ENCODE measurements at places on chromosomes 2 and 18.

DNA sequence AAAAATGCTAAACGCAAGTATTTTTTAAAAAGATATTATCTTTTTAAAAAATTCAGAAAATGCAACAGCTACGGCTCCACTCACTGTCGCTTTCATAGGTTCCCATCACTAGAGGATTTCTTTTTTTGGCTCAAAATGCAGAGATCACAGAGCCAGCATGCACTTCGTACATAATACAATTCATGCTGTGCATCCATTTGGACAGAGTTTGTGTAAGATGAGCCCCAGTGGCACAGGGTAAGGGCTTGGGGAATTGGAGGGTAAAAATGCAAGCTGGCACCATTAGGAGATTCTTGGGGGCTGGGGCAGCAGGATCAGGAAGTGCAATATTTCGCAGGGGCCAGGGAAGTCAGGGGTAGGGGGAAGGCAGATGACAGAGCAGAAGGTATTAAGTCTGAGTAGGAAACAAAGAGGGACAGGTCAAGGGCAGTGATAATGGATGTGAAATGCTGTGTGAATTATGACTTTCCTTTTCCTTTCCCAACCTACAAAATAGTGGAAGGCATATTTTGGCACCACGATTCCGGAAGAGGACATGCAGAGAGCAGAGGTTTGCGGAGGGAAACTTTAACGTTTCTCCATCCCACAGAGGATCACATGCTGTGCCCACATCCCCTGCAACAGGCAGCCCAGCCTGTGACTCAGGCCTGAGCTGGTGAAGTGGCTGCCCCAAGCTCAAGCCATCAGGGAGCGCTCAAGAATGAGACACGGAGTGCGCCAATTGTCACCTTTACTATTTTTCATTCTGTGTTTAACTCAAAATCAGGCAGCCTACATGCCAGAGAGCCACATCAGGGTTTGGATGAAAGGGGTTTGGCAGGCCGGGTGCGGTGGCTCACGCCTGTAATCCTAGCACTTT lies 4.7 kb downstream of the CAPG start:
- DNase-seq = peak; percentile 44

DNA sequence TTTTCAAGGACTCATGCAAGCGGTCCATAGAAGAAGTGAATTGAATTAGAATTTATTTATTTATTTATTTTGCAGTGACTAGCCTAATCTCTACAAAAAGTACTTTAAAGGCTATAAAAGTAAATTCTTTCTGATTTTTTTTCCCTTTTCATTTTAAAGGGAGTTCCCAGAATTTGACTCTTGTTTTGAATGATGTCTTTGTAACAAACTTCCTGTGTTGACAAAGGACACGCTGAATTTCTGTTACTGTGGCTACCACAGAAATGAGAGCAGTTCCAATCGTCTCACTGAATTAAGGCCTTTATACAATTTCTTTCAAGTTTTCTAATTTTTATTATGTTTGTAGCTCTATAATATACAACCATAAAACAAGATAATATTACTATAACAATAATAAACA lies 46.3 kb upstream of the LPIN2 start:
- no peak for DNase-seq

DNA sequence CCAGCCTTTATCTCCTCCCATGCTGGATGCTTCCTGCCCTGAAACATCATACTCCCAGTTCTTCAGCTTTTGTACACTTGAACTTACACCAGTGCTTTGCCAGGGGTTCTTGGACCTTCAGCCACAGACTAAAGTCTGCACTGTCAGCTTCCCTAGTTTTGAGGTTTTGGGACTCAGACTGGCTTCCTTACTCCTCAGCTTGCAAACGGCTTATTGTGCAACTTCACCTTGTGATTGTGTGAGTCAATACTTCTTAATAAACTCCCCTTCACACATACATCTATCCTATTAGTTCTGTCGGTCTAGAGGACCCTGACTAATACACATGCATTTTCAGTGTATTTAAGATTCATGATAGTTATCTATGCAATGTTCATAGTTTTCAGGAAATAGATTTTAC lies 35.8 kb upstream of the ZNF804A start:
- DNase-seq = no peak

DNA sequence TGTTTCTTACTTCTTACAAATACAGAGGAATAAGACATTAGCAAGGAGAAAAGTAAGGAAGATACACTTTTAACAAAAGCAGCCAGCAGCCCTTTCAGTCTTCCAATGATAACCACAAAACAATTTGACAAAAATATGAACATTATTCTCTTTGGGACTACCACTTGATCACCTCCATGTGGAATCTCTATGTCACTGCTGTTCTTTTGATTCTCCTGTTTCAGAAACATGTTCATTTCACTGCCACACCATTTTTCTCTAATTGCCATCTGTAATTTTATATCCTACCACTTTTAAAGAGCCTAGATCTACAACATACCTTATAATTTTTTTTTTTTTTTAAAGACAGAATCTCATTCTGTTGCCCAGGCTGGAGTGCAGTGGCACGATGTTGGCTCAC lies 10.9 kb downstream of the INO80D start:
- DNase-seq = no peak

GRCh38 chr18:28088477-28088876 lies 88.5 kb downstream of the CDH2 start:
- DNase-seq = no peak

DNA sequence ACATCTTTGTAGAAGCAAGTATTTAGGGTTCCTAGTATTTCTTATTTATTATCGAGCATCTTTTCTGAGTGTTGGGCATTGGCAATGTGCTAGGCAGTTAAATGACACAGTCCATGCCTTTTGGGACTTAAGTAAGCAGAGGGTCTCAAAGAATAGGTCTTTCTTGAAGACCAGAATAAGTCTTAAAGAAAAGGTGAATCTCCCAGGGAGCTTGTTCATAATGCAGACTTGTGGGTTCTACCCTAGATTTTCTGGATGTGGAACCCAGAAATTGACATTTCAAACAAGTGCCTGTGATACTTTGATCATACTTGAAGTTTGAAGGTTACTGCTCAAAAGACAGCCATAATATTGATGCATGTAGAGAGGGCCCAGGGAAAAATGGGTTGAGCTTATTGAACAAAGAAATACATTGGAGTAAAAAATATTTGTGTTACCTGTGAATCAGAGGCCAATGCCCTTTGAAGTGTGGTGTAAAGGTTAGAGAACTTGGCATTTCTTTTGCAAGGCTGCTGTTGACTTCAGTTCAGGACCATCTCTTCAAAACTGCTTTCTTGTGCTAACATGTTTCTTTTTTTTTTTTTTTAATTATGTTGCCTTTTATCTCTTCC lies 24.4 kb downstream of the RPL37A start:
- no peak for DNase-seq

GRCh38 chr2:576292-576691 lies 100.9 kb downstream of the TMEM18 start:
- no peak for DNase-seq

Measured in activated CD8-positive, alpha-beta memory T cell treated with anti-CD3 and anti-CD28 coated beads for 1 hour (primary cell).